ENCODE measurements at places on chromosomes 3 and 15. TPM values are rescaled to one million over a fixed set of nuclear protein-coding genes. Genes with fewer than 3 reads are reported as not detected.

GRCh38 chr3:150365132-150365604 is 42.9 kb upstream of the TSC22D2 start:
- H3K4me3 ChIP-seq = no peak overlapping the region
- no peak overlapping the region for H3K27ac ChIP-seq
- no peaks in the 10 kb centered on the region for H3K27me3 ChIP-seq
- no peak for DNase-seq

- H3K4me1 ChIP-seq = no peaks in the 10 kb centered on the region
- H3K36me3 ChIP-seq = no peaks in the 10 kb centered on the region
- DNase-seq = no peak
Measured at GRCh38 chr3:197432384-197433127, 123.2 kb downstream of the BDH1 start.

- no peaks in the 10 kb centered on the region for H3K36me3 ChIP-seq
- no peak overlapping the region for H3K27ac ChIP-seq
- H3K4me1 ChIP-seq = no peaks in the 10 kb centered on the region
Measured at GRCh38 chr3:180290300-180290699, 253.6 kb upstream of the PEX5L start.

- H3K36me3 ChIP-seq = no peaks in the 10 kb centered on the region
- H3K27me3 ChIP-seq = no peaks in the 10 kb centered on the region
- H3K4me3 ChIP-seq = no peak overlapping the region
- H3K4me1 ChIP-seq = no peaks in the 10 kb centered on the region
- no peak for DNase-seq
- H3K27ac ChIP-seq = no peak overlapping the region
Measured at GRCh38 chr3:121467085-121467484, 78.7 kb downstream of the POLQ start.

The CTXND1 gene
- 1.6 TPM for polyA plus RNA-seq

Data from adrenal gland (tissue), 19 donors.